Activated CD4-positive, alpha-beta memory T cell treated with anti-CD3 and anti-CD28 coated beads for 36 hours (primary cell): ENCODE measurements at places on chromosomes 1 and 21. TPM values are rescaled to one million over a fixed set of nuclear protein-coding genes. Genes with fewer than 3 reads are reported as not detected.

ADGRL4 gene
- total RNA-seq = not detected

DNA sequence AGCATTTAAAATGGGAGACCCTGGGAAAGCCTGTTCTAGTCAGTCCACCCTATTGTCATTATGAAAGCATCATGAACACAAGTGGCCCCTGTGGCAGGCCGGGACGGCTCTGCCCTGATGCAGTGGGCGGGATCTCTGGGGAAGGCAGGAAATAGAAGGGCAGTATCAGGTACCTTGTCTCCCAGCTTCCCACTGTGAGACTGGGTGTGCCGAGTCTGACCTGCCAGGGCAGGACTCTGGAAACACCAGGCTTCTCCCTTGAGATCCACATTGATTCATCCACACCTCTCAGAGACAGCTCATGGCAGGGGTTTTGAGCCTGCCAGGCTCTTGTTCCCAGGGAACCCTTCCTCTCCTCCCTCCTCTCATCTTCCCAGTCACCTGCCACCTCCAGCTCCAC lies 24.5 kb upstream of the GNPAT start:
- peak; percentile 13 for DNase-seq
- H3K4me1 ChIP-seq = peaks cover 7% of the 10 kb centered on the region
- H3K4me3 ChIP-seq = no peak overlapping the region
- no peaks in the 10 kb centered on the region for H3K27me3 ChIP-seq

DNA sequence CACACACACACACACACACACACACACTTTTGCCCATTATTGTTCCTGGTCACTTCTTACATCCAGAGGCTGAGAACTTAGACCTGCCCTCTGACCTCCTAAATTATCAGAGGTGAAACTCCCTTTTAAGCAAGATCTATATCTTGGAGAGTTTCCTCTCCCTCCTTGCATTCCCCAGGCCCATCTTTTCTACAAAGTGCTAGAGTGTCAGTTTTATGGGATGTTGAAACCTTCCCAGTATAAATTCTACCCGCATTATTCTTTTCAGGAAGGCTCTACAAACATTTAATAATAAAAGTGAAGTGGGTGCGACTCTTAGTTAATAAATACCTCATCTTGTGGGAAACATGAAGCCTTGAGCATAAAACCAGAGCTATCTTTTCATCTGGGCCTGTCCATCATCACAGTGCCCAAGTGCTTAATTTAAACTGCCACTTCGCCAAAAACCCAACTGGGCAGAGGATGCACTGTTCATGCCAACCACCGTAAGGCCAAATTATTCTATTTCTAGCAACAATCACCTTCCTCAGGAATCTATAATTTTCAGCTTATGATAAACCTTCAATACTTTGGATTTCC lies 458.2 kb upstream of the RUNX1 start:
- peaks cover 14% of the 10 kb centered on the region for H3K27me3 ChIP-seq
- H3K27ac ChIP-seq = no peak overlapping the region
- H3K4me3 ChIP-seq = no peak overlapping the region
- no peaks in the 10 kb centered on the region for H3K36me3 ChIP-seq

GUCA2A gene
- total RNA-seq = not detected

DNA sequence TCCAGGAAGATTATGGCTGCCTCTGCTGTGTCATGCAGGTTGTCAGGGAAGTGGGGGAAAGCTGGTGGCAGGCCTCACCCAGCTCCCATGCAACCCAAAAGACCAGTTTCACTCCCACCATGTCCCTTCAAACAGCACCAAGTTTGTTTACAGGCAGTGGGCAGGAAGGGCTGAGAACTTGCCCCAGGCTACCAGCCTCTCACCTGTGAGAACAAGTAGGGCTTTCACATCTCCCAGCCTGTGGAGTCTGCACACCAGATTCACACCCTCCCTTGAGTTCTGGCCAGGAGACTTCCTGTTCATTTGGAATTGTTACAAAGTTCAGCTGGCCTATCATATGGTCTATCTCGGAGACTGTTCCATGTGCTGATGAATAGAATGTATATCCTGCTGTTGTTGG lies 27.8 kb downstream of the RPAP2 start:
- peaks cover 74% of the 10 kb centered on the region for H3K36me3 ChIP-seq
- H3K27ac ChIP-seq = no peak overlapping the region
- peaks cover 18% of the 10 kb centered on the region for H3K4me1 ChIP-seq

DNA sequence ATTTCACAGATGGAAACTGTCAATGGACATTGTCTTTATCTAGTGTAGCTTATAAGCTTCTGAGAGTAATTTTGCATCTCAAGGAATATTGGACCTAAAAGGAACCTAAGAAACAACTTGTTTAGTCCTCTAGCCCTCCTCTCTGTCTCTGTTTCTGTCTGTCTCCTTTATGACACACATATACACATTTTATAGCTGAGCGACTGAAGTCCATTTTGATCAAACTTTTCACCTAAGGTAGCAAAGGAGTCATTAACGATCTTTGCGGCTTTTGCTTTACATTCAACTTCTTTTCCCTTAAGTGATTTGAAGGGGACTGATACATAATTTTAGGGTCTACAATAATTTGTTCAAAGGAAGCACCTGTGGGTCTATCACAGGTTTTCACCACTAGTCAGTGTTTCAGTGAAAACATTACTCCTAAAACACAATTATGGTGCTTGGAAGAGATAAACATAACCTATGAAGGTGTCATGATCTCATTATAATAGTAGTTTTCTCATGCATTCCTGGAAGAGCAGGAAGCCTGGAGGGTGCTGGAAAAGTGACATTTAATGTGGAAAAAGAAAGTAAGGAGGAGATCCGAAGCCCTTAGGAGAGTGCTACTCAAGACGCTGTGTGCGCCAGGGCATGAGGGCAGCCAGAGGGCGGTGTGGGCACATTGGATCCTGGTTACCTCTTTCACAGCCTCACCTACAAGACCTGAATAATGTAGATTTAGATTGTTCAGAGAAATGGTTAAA lies 248.6 kb downstream of the DNM3 start:
- peak; percentile 79 for DNase-seq
- H3K4me1 ChIP-seq = peaks cover 2% of the 10 kb centered on the region
- H3K27me3 ChIP-seq = no peaks in the 10 kb centered on the region
- H3K27ac ChIP-seq = no peak overlapping the region

DNA sequence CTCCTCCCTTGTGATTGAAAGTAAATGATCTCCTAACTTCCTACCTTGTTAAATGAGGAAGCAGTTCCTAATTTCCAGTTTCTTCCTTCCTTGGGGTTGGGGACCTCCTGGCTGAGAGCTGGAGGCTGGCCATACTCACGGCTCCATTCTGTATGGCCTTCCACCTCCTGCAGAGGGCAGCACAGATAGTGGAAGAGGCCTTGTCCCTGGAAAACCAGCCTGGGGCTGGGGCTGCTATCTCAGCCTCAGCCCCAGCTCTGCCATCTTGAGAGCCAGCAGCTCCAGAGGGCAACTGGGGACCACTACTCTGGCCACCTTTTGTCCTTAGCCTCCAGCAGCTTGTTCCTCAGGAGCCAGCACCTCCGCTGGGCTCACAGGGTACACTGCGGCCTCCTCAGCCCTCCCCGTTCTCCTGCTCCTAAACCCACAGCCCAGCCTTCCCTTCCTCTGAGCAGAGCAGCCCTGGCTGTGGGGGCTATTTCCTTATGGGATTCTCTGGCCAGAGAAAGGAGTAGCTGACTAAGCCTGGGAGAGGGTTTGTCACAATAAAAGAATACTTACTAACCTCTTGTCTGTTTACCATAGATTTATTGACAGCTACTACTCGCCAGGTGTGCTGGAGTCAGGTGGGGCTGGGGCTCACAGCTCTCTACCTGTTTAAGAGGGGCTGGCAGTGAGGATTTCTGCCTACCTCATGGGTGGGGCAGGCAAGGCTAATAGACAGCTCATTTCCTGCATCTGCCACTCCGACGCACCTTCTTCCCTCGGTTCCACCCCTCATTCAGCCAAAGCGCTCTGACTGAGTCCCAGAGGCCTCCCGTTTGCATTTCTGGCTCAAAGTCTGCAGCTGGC lies 6.3 kb downstream of the TMEM234 start:
- H3K36me3 ChIP-seq = peaks cover 10% of the 10 kb centered on the region
- peak overlapping the region; percentile 8 for H3K27ac ChIP-seq
- H3K27me3 ChIP-seq = no peaks in the 10 kb centered on the region
- peaks cover 14% of the 10 kb centered on the region for H3K4me1 ChIP-seq
- peak; percentile 74 for DNase-seq
- no peak overlapping the region for H3K4me3 ChIP-seq

MEX3A gene
- total RNA-seq = 0.51 TPM

- H3K27me3 ChIP-seq = peaks cover 5% of the 10 kb centered on the region
- no peak overlapping the region for H3K27ac ChIP-seq
- H3K4me1 ChIP-seq = peaks cover 9% of the 10 kb centered on the region
- H3K36me3 ChIP-seq = no peaks in the 10 kb centered on the region
- no peak overlapping the region for H3K4me3 ChIP-seq
- no peak for DNase-seq
Observed at GRCh38 chr1:38063616-38064015, 17.0 kb upstream of the POU3F1 start.

- no peak overlapping the region for H3K4me3 ChIP-seq
- H3K27me3 ChIP-seq = no peaks in the 10 kb centered on the region
Observed at GRCh38 chr1:175887521-175887920, 144.1 kb upstream of the TNR start.

DNA sequence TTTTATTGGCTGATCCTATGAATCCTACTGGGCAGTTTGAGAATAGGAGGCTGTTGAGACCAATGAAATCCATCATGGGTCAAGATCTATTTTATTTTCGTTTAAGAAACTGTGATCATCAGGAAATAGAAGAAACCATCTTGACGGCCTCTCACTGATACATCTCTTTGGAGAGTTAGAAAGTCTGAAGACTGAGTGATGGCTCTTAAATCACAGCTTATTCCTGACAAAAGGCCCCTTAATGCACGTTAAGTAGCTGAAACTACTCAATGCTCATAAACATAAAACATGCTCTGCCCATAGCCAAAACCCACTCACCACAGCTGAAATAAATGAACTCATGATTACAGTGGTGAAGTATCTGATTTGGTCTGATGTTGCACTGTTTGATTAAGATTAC lies 784.5 kb upstream of the NEGR1 start:
- no peak overlapping the region for H3K4me3 ChIP-seq
- H3K27me3 ChIP-seq = no peaks in the 10 kb centered on the region
- H3K4me1 ChIP-seq = no peaks in the 10 kb centered on the region
- no peak for DNase-seq

- DNase-seq = peak; percentile 99
- H3K4me3 ChIP-seq = peak overlapping the region; percentile 56
- peaks cover 2% of the 10 kb centered on the region for H3K27me3 ChIP-seq
Observed at GRCh38 chr1:235011599-235012435, 116.8 kb downstream of the TOMM20 start.

GRCh38 chr1:47405697-47406096 lies 10.4 kb upstream of the FOXE3 start:
- H3K4me3 ChIP-seq = no peak overlapping the region
- H3K27ac ChIP-seq = no peak overlapping the region
- H3K27me3 ChIP-seq = peaks cover 6% of the 10 kb centered on the region
- no peaks in the 10 kb centered on the region for H3K36me3 ChIP-seq

EIF3I gene
- 299 TPM for total RNA-seq

DNA sequence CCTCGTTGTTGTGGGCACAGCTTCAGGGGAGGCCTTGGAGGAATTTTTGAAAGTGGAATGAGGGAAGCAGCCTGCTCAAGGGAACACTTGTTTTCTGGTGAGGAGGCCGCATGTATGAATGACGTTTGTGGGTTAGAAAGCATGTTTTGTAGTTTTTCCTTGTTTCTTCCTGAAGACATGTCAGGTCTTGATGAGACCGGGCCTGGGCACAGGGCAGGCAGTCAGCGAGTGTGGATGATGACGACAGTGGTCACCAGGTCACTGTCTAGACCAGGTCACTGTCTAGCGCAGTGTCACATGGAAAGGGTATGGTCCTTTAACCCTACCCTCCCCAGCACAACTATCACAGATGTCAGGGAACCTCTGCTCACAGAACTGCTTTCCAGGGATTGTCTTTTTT lies 7.3 kb downstream of the PSEN2 start:
- H3K27me3 ChIP-seq = no peaks in the 10 kb centered on the region
- DNase-seq = no peak
- H3K4me3 ChIP-seq = no peak overlapping the region
- no peak overlapping the region for H3K27ac ChIP-seq
- H3K36me3 ChIP-seq = no peaks in the 10 kb centered on the region
